Dermis blood vessel endothelial cell (primary cell): ENCODE measurements at places on chromosomes 13 and 19. TPM values are rescaled to one million over a fixed set of nuclear protein-coding genes. Genes with fewer than 3 reads are reported as not detected.

The ZNF665 gene
- total RNA-seq, result 2.6 and 3.0 TPM in 2 replicates

The TPP2 gene
- 61.1 and 75.2 TPM in 2 replicates for total RNA-seq

The NCAN gene
- total RNA-seq, result not detected in 2 replicates

The ANGPTL8 gene
- total RNA-seq, result not detected in 2 replicates

The CCDC8 gene
- total RNA-seq, result 0.56 and 0.68 TPM in 2 replicates

The NLRP12 gene
- 2.8 and 3.4 TPM in 2 replicates for total RNA-seq

The CEACAM8 gene
- not detected in 2 replicates for total RNA-seq

The ANO8 gene
- 5.0 and 6.8 TPM in 2 replicates for total RNA-seq

The ZNF600 gene
- 4.1 and 5.4 TPM in 2 replicates for total RNA-seq

The RXFP2 gene
- total RNA-seq, result not detected in 2 replicates

The ADGRE3 gene
- not detected in 2 replicates for total RNA-seq

The SLC10A2 gene
- not detected in 2 replicates for total RNA-seq

The AXL gene
- total RNA-seq, result 11.2 and 90.9 TPM in 2 replicates

- DNase-seq, result no peak
These were observed 15.7 kb upstream of the ZNF329 start for GRCh38 chr19:58166268-58166667.

DNA sequence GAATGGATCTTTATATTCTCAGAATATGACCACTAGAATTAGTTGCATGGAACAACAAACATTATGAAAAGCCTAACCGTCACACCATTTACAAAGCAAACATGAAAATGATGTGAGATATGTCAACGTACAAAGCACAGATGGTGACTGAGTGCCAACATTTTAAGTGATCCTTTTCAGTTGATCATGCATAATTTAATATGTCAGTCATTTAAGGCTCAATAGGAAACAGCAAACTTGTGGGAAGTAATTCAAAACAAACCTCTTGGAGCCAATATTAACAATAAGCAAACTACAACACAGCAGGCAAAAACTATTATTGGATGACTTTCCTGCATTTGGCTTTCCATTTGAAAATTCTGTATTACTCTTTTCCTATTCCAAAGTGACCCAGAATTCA is 277.6 kb downstream of the SLITRK6 start:
- DNase-seq, result no peak

GRCh38 chr13:89565476-89566100 is 1781.9 kb upstream of the MIR17HG start:
- no peak for DNase-seq

DNA sequence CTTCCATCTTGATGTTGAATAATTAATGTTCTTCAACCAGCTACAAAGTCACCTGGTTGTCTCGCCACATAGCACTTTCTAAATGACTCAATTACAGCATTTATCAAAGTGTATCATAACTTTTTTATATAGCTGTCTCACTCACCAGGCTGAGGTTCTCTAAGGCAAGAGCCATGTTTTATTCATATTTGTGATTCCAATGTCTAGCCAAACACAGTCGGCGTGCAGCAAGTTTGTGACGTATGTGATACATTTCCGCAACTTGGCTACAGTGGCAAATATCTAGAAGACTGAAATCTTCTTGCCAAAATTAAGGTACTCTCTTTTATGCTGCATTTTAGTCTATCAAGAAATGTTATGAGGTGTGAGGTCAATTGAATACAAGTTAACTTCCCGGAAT is 94.2 kb upstream of the WASF3 start:
- DNase-seq, result no peak

GRCh38 chr13:97274829-97275649 is 52.9 kb downstream of the MBNL2 start:
- DNase-seq, result peak; percentile 88

GRCh38 chr13:80475718-80476117 is 134.8 kb upstream of the SPRY2 start:
- DNase-seq, result no peak

DNA sequence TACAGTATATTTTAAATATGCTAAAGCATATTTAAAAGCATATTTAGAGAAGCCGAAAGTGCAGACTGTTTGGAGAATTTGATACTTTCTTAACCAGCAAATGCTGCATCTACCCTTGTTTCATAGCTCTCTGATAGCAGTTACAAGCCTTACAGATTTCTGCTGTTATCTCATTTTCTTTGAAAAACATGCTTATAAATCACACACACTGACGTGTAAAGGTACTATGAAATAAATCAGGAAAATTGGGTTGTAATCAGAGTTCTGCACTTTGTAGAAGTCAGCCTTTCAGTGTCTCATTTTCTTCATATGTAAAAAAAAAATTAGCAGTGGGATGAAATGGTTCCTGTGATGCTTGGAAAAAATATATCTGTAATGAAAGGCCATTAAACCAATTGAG is 1432.4 kb upstream of the ATXN8OS start:
- DNase-seq, result no peak

- DNase-seq, result peak; percentile 68
These were observed 4.8 kb downstream of the B3GLCT start for GRCh38 chr13:31204592-31204991.

DNA sequence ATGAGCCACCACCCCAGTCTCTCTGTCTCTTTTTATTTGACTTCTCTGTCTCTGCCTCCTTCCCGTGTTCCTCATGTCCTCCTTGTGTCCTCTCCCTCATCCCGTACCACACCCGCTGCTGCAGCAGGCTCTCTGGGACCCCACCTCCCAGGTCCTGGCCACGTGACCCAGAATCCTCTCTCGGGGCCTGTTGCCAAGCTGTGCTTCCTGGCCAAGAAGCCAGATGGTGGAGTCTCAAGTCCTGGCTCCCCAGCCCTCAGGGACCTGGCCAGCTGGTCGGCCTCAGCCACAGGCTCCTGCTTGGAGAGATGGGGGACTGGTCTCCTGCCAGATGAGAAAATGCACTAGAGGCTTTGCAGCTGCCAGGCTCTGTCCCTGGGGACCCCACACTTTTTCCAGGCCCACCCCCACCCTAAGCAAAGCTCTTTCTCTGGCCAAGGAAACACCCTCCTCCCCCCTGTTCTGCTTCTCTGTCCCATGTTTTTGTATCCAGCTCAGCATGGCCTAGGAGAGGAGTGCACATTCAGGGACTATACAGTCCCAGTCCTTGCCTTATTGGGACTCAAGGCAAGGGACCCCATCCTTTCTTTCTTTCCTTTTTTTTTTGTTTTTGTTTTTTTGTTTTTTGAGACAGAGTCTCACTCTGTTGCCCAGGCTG is 34.3 kb upstream of the SHKBP1 start:
- DNase-seq, result no peak

GRCh38 chr13:66405908-66406802 is 824.0 kb downstream of the PCDH9 start:
- no peak for DNase-seq

GRCh38 chr13:38763446-38764381 is 76.8 kb downstream of the FREM2 start:
- DNase-seq, result peak; percentile 41

DNA sequence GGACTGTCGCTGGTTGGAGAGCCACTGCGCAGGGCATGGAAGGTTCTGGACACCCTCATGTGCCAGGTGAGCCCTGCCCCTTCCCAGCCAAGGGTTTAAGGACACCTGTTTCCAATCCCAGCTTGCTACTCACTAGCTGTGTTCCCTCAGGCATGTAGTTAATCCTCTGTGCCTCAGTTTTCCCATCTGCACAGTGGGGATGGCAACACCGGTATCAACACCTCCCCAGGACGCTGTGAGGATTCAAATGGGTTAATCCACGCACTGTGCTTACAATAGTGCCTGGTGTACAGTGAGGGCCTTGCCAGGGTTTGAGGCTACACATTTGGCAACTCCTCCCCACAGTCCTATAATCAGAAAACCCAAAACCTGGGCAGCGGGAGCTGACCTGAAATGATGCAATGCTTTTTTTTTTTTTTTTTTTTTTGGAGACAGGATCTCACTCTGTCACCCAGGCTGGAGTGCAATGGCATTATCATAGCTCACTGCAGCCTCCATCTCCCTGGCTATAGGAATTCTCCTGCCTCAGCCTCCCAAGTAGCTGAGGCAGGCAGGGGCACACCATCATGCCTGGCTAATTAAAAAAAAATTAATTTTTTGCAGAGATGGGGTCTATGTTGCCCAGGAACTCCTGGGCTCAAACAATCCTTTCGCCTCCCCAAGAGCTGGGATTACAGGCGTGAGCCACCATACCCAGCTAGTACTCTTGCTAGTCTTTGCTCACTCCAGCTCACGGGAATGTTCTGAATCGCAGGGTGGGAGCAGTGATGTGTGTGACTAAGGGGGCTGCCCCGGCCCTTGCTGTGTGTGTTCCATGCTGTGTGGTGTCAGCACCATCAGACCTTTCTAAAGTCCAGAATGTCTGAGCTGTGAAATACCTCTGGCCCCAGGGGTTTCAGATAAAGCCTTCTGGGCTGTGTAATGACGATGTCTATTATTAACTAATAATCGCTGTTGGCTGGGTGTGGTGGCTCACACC is 2.3 kb downstream of the ACP4 start:
- DNase-seq, result no peak

DNA sequence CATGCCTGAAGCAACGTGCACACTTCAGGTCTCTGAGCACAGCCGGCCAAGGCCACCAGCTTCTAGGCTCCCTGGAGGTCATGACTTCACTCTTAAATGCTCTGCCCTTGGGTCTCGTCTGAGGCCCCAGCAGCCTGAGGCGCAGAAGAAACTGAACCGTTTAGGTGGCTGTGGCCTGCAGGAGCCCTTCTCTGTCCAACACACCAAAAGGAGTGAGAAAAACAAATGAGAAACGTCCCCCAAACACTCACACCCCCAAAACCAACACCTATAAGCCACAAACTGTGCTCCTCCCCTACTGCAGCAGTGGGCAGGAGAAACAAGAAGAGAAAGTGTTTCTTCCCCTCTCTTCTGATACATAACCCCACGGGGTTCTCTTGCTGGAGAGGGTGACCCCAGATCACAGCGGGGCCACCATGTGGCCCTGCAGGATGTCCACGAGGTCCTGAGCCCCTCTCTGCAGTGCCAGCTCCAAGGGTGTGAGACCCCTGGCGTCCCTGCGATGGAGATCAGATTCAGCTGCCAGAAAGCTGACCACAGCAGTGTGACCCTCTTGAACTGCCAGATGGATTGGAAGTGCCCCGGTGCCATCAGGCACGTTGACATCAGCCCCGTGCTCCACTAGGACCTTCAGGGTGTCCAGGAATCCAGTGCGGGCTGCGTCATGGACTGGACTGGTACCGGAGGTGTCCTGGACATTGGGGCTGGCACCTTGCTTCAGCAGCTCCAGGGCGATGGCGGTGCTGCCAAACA is 1.0 kb upstream of the KRI1 start:
- no peak for DNase-seq

DNA sequence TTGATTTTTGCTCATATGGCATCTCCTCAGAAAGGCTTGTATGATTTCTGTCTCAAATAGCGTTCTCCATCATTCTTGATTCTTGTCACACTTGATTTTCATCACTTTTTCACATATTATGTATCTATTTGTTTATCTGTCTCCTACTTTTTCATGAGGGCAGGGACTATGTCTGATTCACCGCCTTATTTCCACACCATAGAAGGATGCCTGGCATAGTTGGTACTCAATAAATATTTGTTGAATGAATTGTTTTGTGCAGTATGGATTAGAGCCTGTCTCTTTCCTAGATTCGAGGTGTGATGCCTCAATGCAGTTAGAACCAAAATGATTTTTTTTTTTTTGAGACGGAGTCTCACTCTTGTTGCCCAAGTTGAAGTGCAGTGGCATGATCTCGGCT is 12.1 kb downstream of the SAE1 start:
- DNase-seq, result no peak

- DNase-seq, result no peak
These were observed 117.2 kb downstream of the IRS2 start for GRCh38 chr13:109669234-109669612.

DNA sequence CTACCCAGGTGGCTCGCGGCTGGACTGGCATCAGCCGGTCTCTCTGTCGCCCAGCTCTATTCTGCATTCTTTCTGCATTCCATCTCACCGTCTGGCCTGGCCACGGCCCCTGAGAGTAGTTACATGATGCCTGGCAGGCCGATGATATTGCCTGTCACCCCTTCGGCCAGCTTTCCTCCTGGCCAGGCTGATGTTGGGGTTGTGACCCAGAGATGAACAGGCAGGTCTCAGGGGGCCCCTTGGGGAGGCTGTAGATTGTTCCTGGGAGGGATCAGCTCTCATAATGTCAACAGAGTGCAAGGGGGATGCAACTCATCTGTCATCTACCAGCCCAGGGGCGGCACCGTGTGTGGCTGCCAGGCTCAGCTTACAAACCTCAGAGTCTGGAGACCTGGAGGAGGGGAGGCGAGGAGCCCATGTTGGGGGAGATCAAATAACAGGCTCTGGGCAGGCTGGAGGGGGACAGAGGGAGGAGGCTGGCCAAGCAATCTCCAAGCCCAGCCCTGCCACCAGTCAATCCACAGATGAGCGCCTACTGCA is 13.6 kb upstream of the FBXO17 start:
- DNase-seq, result no peak

DNA sequence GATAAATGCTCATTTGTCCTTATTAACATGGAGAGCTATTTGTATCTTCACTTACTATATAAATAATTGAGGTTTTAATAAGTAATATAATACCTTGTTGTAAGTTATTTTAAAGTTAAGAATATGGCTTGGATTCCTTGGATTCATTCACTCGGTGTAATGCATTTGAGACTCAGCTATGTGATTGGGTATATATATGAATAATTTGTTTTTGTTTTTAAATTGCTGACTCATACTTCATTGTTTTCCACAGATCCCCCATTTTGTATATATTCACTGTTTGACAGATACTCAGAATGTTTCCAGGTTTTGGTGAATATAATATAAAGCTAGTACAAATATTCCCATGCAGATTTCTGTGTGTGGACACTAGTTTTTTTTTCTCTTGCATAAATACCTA is 6.8 kb upstream of the CEACAM18 start:
- peak; percentile 3 for DNase-seq

DNA sequence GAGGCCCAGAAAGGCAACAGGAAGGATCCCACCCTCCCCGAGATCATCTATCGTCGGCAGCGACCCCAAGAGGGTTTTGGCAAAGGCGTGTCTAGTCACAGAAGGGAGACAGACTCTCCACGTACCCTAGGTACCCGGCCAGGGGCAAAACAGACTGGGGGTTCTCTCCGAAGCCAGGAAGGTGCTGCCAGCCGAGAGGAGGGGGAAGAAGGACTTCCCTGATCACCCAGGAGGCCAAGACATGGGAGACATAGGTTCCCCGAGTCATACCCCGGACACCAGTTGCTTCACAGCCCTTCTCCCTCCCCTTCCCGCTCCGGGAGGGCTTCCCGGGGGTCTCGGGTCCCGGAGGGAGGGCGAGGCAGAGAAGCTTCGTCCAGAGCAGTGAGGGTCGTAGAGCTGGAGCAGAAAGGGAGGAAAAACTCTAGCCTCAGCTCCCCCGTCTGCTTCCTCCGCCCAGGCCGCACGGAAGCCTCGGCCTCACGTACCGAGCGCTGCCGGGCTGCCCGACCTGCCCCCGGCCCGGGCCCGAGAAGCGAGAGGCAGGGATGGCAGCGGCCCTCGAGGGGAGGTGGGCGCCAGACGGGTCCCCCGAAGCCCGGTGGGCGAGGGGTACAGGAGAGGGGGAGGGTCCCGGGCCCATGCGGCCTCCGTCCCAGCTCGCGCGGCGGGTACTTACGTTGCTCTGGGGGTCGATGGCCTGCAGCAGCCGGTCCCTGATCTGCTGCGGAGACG is 644 bp downstream of the MED26 start:
- DNase-seq, result peak; percentile 24

GRCh38 chr19:16433986-16434385 is 37.8 kb downstream of the EPS15L1 start:
- DNase-seq, result no peak

GRCh38 chr13:65605396-65605795 is 1624.7 kb downstream of the PCDH9 start:
- no peak for DNase-seq
